ENCODE measurements at places on chromosomes 16 and 17.

- no peak for DNase-seq
These were observed 292.1 kb downstream of the SNX29 start for GRCh38 chr16:12268606-12269005.

DNA sequence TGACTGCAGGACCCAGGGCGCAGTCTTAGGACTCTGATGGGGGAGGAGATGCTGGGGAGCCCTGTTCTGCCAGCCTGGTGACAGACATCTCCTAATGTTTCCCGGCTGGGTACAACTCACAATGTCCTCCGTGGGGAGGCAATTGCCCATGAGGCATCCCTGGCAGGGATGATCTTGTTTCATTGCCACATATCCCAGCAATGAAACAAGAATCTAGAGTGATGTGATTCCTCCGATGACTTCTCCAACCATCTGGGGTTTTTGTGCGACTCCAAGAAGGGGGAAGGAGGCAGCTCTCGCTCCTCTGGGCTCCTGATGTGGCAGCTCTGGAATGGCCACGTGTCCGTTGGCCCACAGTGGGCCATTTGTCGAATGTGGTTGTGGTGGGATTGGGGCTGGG is 255.8 kb downstream of the SEC14L1 start:
- DNase-seq, result no peak

GRCh38 chr17:42894283-42895184 is 6.1 kb upstream of the G6PC1 start:
- no peak for DNase-seq

- DNase-seq, result peak; percentile 15
These were observed 1.3 kb downstream of the NAGS start for GRCh38 chr17:44005527-44006271.

GRCh38 chr17:36089888-36090836 is at the start of gene CCL3:
Gene CCL3 (minus strand): TSS chr17:36090143. CDS start chr17:36090058, 85 bp downstream.
- no peak for DNase-seq

- DNase-seq, result no peak
These were observed 211.5 kb downstream of the CDH11 start for GRCh38 chr16:64910356-64910755.

DNA sequence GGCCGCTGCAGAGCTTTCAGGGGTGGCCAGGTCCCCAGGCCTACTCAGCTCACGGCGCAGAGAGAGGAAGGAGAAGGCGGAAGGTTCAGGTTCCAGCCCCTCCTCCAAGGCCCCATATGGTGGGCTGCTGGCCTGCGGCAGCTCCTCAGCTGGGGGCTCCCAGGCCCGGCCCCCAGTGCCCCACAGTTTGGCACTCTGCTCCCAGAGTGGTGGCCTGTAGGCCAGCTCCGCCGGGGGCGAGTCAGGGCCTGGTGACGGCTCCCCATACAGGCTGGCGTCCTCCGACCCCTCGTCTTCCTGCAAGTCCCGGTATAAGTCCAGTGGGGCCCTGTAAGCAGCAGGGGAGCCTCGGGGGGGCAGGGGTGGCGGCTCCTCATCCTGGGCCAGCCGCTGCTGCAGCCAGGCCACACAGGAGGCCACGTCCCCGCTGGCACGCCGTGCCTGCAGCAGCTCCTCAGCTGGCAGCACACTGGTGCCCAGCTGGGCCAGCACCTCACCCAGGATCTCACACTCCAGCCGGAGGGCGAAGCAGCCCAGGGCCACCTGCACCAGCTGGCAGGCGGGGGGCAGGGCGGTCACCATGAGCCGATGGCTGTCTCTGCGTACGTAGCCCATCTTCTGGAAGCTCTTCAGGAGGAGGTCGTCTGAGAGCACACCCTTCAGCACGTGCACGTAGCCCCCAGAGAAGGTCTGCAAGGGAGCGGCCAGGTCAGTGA is 3.7 kb downstream of the SPATA2L start:
- no peak for DNase-seq

GRCh38 chr17:73369111-73369521 is 57.3 kb upstream of the CDC42EP4 start:
- DNase-seq, result no peak

- no peak for DNase-seq
These were observed 102.3 kb downstream of the FOXL1 start for GRCh38 chr16:86680661-86681030.

DNA sequence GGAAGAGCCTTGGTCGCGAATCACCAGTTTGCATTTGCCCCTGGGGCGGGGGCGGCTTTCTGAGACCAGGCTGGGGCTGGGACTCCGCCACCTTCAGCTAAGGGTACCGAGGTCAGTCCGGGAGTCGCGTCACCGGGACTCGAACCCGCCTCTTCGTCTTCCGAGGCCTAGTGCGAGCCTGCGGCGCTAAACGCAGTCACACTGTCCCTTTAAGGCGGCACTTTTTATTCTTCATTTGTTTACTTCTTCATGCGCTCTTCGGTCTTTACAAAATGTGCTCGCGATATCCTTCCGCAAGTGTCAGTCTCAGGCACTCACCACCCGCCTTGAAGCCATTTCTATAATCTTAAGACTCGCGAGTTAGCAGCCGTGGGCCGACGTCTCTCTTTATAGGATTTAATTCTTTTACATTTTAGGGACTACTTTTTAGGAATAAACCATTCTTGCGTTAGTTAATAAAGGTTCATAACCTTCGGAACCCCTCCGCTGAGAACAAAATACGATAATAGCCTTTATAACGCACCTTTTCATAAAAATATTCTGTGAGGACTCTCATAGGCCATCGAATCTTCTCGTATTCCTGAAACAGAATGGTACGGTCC is 593 bp upstream of the HEXIM1 start:
- DNase-seq, result peak; percentile 50

DNA sequence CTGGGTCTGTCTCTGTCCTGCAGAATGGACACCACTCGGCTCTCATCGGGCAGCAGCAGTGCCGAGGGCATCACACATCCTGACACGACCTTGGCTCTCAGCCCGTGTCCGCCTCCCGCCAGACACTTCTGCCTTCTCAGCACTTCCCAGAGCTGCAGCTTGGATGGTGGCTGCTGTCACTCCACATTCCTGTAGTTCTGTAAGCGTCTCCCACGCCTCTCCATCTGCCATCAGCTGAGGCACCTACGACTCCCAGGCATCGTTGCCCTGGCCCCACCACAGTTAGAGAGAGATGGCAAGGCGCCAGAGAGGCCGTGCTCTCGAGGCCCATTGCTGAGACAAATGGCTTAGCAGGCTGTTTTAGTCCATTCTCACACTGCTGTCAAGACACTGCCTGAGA is 195.9 kb upstream of the CHMP6 start:
- DNase-seq, result no peak

DNA sequence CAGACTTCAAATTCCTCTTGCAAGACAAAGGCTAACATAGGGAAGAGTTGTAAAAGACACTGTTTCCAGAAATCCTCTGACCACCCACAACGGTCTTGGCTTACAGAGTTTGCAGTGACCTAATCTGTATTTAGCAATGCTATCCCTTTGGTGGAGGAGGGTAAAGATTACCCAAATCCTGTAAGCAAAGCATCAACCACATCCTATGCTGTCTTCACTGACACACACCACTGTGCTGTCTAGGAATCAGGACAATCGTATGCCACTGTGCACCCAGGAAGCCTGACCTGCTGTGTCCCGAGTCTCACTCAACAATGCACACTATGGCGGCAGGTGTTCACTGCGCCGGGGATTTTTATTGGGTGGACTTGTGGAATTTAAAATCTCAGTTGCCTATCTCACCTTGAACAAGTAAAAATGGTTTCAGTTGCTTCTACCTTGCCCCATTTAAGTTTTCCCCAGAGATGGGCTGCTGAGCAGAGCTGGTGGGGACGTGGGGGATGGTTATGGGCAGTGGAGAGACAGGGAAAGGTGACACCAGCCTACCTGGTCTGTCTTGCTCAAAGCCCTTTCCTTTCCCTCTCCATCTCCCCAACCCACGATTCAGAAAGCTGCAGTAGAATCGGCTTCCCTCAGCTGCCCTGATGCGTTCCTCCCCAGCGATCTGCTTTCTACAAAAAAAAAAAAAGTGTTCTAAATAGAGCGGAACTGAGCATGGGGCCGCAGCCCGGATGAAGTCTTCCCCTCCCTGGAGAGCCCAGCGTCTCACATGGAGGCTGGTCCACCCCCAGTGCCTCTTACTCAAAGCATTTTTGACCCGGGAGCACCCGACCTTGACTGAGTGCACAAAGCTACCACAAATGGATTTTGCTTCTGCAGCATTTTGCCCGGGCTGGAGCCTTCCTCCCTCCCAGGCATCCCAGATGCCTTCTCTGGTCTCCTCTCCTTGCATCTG is 271.5 kb downstream of the SOX9 start:
- no peak for DNase-seq

GRCh38 chr17:76417499-76418143 is 33.2 kb downstream of the SPHK1 start:
- no peak for DNase-seq

DNA sequence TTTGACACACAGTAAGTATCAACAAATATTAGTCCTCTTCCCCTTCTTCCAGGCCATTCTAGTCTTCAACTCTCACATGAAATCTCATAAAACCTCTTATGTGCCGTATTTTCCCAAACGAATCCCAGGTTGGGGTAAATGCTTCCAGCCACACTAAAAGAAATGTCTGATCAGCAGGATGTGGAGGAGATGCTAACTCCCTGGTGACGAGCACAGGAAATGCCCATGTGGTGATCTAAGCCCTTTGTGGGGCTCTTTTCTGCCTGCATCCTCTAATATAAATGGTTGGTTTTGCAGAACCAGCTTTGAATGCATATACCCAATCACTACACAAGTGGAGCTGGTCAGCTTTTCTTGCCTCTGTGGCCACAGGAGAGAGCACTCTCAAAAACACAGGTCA is 498.2 kb upstream of the ERCC4 start:
- DNase-seq, result no peak

DNA sequence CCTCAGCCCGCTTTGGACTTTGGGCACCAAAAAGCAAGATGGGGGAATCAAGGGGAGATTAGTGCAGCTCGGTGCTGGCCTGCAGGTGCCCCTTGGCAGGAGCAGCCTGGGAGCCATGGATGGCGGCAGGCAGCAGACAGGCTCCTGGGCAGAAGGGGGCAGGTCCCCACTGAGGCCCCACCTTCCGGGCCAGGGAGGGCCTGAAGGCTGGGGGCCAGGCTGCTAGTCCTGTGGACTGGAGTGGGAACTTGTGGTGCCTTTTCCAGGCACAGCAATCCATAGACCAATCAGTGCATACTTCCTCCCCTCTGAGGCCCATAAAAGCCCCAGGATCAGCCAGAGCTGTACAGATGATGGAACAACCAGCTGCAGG is 64.0 kb downstream of the USP32 start:
- no peak for DNase-seq

- no peak for DNase-seq
These were observed 1.8 kb upstream of the MYADML2 start for GRCh38 chr17:81948635-81949378.

- no peak for DNase-seq
These were observed 129.0 kb upstream of the CIBAR2 start for GRCh38 chr16:85240982-85241924.

DNA sequence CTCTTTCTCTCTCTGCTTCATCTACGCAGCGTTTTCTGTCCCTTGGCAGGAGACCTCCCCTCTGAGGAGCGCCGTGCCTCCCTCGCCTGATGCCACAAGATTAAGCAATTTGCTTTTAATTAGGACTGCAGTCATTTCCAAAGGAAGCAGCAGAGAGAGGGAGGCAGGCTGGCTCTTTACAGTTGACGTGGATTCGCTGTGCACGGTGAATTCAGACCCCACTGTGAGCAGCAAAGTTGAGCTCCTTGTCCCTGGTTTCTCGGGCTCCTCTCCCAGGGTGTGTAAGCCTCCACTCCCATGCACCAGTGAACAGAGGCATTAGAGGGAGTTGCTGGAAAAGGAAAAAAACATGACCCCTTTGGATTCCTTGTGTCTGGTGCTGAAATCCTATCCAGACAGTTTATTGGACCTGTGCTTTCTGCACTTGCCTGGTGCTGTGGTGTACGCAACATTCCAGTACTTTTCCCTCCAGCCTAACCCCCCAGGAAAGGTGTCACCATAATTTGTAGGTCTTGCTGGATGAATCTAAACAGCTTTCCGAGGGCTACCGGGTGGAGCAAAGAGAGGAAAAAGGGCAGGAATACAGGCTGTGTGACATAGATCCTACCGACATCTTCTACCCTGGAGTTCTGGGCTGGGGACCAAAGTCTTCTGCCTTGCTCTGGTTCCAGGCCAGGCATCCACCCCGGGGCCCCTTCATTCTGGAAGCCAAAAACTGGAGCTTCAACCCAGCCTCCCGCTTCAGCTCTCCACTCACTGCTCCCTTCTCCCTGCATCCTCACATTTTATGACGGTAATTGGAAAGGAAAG is 171.0 kb downstream of the MAF start:
- no peak for DNase-seq

DNA sequence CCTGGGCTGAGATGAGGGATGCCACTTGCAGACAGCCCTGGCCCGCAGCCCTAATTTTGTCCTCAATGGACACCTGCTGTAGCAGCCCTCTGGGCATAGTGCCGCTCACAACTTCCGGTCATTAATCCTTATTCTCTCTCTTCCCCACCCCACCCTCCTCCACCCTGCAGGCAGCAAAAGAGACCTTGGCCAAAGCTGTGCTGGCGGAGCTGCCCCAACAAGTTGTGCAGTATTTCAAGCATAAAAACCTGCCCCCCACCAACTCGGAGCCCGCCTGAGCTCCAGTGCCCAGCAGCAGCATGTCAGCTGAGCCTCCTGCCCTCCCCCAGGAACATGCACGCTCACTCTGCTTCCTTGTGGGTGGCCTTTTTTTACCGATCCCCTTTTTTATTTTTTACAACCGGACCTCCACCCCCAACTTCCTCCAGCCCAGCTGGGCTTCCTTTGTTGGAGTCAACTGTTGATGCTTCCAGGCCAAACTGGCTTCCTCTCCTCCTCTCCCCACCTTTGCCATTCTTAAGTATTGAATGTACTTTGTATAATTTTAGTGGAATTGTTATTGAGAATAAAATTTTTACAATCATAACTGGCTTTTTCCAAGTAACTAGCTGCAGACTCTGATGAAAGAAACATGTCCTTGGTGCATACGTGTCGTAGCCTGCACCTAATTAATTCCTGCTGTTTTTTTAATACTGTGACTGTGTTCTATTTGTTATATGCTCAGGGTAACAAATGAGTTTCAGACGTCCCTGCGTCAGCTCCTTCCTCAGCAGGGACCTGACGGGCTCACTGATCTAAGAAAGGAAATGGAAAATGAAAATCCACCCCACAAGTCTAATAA is 38.2 kb downstream of the PSME3IP1 start:
- no peak for DNase-seq

- DNase-seq, result no peak
These were observed 21.0 kb downstream of the C16orf90 start for GRCh38 chr16:3474136-3474779.
